Gastroesophageal sphincter (tissue), 4 donors: ENCODE measurements at places on chromosomes 1 and 21. TPM values are rescaled to one million over a fixed set of nuclear protein-coding genes. Genes with fewer than 3 reads are reported as not detected.

Gene CFHR2
- not detected for total RNA-seq

Gene GPR3
- not detected for total RNA-seq

Gene C1orf74
- total RNA-seq: 0.81 TPM

Gene OR2L5
- not detected for total RNA-seq

Gene MPL
- total RNA-seq: not detected

Gene BSND
- not detected for total RNA-seq

Gene CHIA
- not detected for total RNA-seq

Gene OPRD1
- 0.16 TPM for total RNA-seq

Gene NTMT2
- total RNA-seq: not detected

Gene KRTAP11-1
- not detected for total RNA-seq

Gene SLC37A1
- total RNA-seq: 7.8 TPM

Gene APP
- total RNA-seq: 724 TPM

Gene CD84
- total RNA-seq: 4.8 TPM

Gene UFC1
- total RNA-seq: 60.5 TPM

Gene CFHR3
- 0.25 TPM for total RNA-seq

Gene PADI2
- 0.54 TPM for total RNA-seq

Gene FAM72B
- total RNA-seq: not detected
